ENCODE measurements at places on chromosomes 5 and 9.
A peak's percentile ranks its signal among the peaks of the same experiment; 100 is the strongest.

GRCh38 chr5:116898917-116899316 lies 324.3 kb upstream of the SEMA6A start:
- no peaks in the 10 kb centered on the region for H3K4me1 ChIP-seq
- H3K36me3 ChIP-seq, result no peaks in the 10 kb centered on the region
- no peak for DNase-seq
- no peak overlapping the region for H3K27ac ChIP-seq

- no peaks in the 10 kb centered on the region for H3K27me3 ChIP-seq
- H3K36me3 ChIP-seq, result peaks cover 5% of the 10 kb centered on the region
- H3K4me3 ChIP-seq, result no peak overlapping the region
- H3K4me1 ChIP-seq, result peaks cover 17% of the 10 kb centered on the region
- DNase-seq, result no peak
- no peak overlapping the region for H3K27ac ChIP-seq
Measured at GRCh38 chr9:33858423-33858822, 41.5 kb downstream of the UBE2R2 start.

GRCh38 chr5:9502864-9503263 lies 43.0 kb downstream of the SEMA5A start:
- no peak overlapping the region for H3K27ac ChIP-seq
- H3K4me1 ChIP-seq, result no peaks in the 10 kb centered on the region
- H3K36me3 ChIP-seq, result no peaks in the 10 kb centered on the region
- DNase-seq, result no peak
- no peak overlapping the region for H3K4me3 ChIP-seq

- peaks cover 49% of the 10 kb centered on the region for H3K27me3 ChIP-seq
- H3K4me3 ChIP-seq, result peak overlapping the region; percentile 20
- H3K4me1 ChIP-seq, result peaks cover 36% of the 10 kb centered on the region
Measured at GRCh38 chr5:148620696-148621095, 33.6 kb downstream of the HTR4 start.

- no peak for DNase-seq
- H3K27ac ChIP-seq, result no peak overlapping the region
- no peak overlapping the region for H3K4me3 ChIP-seq
- H3K36me3 ChIP-seq, result no peaks in the 10 kb centered on the region
- no peaks in the 10 kb centered on the region for H3K4me1 ChIP-seq
Measured at GRCh38 chr5:45521067-45521466, 175.1 kb downstream of the HCN1 start.

- no peak overlapping the region for H3K27ac ChIP-seq
- no peak overlapping the region for H3K4me3 ChIP-seq
- no peaks in the 10 kb centered on the region for H3K4me1 ChIP-seq
- H3K36me3 ChIP-seq, result peaks cover 22% of the 10 kb centered on the region
- no peak for DNase-seq
Measured at GRCh38 chr5:128146671-128147070, 63.1 kb downstream of the SLC12A2 start.

GRCh38 chr5:167061695-167062094 lies 1229.8 kb upstream of the WWC1 start:
- H3K4me3 ChIP-seq, result no peak overlapping the region
- H3K27ac ChIP-seq, result no peak overlapping the region
- H3K4me1 ChIP-seq, result no peaks in the 10 kb centered on the region
- H3K27me3 ChIP-seq, result no peaks in the 10 kb centered on the region
- no peak for DNase-seq

DNA sequence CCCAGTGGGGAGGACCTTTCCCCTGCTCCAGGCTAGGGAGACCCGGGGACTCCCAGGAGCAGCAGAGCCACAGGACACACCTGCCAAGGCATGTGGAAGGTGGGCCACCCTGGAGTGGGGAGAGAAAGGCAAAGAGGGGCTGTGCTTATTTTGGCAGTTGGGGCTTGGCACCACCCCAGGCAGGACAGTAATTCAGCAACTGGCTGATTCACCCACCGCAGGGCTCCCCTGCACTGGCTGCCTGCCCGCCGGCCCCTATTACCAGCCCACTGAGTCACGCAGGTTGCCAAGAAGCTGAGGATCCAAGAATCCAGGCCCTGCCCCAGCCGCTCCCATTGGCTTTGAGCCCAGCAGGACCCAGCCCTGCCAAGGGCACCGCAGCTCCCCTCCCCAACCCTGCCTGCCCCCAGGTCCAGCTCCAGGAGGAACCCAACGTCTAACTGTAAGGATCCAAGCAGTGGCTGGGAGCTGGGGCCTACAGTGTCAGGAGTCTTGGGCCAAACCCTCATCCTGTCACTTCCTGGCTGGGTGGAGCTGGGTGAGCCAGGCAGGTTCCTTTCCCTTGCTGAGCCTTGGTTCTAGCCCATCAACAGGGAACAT lies 14.2 kb upstream of the RALGDS start:
- peak; percentile 72 for DNase-seq
- peaks cover 18% of the 10 kb centered on the region for H3K36me3 ChIP-seq
- H3K27me3 ChIP-seq, result no peaks in the 10 kb centered on the region
